ENCODE measurements at places on chromosomes 11 and 22.

DNA sequence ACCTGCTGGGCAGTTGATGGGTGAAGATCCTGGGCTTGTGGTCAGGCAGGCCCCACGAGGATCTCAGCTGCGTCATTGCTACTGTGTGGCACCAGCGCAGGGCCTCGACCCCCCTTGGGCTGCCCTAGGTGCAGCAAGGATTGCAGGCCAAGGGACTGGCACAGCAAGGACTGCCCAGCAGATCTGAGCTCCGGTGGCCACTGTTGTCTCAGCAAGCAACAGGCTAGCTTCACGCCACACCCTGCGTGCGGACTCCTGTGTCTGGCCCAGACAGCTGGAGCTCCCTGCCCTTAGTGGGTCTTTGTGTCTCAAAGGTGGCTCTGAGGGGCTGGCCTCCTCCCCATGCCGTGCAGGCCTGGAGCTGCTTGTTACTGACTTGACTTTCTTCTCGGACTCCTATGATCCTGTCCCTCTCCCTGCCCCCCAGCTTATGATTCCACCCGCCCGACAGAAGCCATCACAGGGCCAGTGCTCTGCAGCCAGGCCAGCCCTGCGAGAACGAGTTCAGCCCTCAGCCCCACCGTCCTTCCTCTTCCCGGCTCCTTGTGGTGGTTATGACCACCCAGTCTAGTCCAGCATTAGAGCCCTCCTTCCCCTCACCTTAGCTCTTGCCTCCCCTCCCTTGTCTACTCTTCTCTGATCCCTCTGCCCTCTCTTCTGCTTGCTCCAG, 295.6 kb downstream of the TBC1D22A start:
- DNase-seq: no peak

- no peak for DNase-seq
These were observed 14.4 kb downstream of the PPM1F start for GRCh38 chr22:21938071-21938822.

- DNase-seq: no peak
These were observed 1.9 kb downstream of the BANF1 start for GRCh38 chr11:66004186-66004585.

DNA sequence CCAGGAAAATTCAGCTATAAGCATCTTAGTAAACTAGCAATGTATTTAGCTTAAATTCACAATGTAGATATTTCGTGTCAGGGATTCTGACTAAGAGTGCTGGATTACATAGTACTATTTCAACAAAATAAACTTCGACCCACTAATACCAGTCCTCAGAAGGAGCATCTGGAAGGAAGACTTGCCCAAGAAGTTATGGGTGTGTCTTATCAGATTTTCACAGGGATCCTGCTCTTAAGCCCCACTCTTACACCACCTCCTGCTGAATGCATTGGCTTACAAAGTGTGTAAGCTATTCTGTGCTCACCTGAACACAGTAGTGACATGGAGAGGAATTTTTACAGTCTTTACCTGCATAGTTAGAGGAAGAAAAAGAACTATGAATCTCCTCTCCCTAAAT, 35.4 kb upstream of the ANO5 start:
- DNase-seq: no peak

DNA sequence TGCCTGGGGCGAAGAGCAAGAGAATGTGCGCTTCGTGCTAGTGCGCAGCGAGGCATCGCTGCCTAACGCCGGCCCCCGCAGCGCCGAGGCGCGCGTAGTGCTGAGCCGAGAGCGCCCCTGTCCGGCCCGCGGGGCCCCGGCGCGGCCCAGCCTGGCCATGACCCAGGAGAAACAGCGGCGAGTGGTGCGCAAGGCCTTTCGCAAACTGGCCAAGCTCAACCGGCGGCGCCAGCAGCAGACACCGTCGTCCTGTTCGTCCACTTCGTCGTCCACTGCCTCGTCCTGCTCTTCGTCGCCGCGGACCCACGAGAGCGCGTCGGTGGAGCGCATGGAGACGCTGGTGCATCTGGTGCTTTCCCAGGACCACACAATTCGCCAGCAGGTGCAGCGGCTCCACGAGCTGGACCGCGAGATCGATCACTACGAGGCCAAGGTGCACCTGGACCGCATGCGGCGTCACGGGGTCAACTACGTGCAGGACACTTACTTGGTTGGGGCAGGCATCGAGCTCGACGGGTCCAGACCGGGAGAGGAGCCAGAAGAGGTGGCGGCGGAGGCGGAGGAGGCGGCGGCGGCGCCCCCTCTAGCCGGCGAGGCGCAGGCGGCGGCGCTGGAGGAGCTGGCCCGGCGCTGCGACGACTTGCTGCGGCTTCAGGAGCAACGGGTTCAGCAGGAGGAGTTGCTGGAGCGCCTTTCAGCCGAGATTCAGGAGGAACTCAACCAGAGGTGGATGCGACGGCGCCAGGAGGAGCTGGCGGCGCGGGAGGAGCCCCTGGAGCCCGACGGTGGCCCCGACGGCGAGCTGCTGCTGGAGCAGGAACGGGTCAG, 1.0 kb downstream of the RASSF10 start:
- DNase-seq: peak; percentile 25

DNA sequence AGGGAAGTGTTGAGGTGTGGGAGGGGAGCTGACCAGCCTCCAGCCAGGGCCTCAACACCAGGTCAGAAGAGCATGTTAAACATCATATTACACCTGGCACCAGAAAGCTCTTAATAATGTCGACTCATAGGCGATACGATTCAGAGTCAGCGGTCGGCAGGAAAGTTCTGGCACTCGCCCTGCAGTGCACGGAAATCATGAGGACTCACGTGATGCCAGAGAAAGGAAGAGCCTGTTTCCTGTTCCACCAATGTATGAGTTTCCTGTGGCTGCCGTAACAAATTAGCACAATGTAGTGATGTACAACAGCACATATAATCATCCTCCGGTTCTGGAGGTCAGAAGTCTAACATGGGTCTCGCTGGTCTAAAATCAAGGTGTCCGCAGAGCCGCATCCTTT, 198.8 kb downstream of the BARX2 start:
- no peak for DNase-seq

- no peak for DNase-seq
These were observed 34.5 kb upstream of the PARVG start for GRCh38 chr22:44146088-44146861.

DNA sequence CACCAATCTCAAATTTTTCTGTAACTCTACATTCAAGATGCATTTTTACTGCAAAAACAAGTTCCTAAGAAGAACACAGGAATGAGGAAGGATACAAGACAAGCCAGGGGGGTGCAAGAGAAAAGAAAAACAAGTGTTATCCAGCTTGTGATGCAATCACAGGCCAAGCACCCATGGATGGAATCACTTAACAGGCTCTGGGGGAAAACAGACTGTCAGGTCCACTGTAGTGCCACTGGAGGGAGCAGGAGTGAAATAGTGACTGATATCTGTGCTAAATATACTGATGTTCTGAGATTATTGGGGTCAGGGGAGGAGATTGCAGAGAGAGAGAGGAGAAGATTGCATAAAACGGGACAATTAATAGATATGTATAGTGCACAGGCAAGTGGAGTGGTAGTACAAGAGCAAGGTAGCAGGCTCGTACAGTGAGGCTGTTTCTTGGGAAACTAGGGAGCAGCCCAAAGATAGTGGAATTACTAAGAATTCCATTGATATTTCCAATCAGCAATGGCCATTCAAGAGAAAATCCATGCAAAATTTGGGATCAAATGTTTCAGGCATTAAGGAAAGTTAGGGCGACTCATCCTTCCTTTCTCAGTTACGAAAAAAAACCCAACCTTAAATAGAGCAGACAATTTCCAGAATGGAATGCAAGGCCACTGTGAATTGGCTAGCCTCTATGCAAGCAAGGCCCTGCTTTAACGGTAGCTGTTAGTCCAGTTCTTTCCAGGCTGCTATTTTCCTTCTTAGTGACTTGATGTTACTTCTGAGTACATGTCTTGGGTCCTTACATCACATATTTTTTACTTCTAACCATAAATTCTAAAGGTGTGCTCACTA, 52.2 kb upstream of the CEP126 start:
- no peak for DNase-seq

DNA sequence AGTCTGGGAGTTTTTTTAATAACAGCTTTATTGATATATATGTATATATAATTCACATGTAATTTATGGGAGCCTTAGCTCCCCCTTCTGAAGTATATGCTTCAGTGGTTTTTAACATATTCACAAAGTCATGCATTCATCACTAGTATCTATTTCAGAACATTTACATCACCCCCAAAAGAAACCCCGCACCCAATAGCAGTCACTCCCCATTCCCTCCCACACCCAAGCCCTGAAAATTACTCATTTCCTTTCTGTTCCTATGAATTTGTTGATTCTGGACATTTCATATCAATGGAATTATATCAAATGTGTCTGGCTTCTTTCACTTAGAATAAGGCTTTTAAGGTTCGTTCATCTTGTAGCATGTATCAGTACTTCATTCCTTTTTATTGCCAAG, 35.6 kb upstream of the SYT7 start:
- DNase-seq: no peak

DNA sequence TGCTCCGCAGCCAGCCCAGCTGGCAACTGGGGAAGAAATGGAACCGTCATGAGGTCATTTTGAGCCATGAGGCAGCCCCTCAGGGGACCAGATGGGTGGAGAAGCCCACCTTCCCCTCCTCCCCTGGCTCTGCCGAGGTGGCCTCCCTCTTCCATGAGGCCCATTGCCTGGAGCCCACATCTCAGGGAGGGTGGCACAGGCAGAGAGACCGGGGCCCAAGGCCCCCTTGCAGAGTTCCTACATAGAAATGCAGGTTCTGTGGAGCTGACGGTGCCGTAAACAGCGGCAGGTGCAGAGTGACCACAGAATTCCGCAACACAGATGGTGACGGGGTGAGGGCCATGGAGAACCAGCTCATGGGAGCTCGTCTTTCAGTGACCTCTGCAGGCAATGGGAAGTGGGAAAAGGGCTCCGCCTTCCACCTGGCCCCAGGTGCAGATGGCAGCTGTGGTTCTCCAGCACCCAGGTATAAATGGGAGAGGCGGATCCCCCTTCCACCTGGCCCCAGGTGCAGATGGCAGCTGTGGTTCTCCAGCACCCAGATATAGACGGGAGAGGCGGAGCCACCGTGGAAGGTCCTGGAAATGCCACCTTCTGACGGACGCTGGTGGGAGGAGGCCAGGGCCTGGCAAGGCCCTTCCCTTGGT, 765.4 kb downstream of the BRD1 start:
- DNase-seq: no peak

- DNase-seq: no peak
These were observed 123.0 kb downstream of the TRIM44 start for GRCh38 chr11:35785287-35786167.

- no peak for DNase-seq
These were observed 26.5 kb upstream of the TREH start for GRCh38 chr11:118705791-118706545.

DNA sequence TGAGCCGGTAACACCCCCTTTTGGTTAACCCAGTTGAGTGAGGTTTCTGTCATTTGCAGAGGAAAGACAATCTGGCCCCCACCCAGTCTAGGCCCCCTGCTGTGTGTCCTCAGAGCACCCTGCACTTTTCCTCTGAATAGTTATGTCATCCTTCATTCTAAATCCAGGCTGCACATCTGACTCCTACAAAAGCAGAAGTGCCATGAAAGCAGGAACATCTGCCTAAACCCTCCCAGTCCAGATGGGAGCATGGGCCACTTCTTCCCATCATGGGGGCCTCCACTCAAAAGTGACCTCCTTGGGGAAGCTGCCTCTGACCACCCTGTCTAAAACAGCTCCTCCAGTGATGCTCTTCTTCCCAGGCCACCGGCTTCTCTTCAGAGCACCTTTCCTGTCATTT, 53.7 kb upstream of the HMGXB4 start:
- no peak for DNase-seq

- DNase-seq: no peak
These were observed 12.8 kb upstream of the LMO1 start for GRCh38 chr11:8276528-8276927.

GRCh38 chr11:126522152-126522551, 166.7 kb downstream of the ST3GAL4 start:
- DNase-seq: no peak

DNA sequence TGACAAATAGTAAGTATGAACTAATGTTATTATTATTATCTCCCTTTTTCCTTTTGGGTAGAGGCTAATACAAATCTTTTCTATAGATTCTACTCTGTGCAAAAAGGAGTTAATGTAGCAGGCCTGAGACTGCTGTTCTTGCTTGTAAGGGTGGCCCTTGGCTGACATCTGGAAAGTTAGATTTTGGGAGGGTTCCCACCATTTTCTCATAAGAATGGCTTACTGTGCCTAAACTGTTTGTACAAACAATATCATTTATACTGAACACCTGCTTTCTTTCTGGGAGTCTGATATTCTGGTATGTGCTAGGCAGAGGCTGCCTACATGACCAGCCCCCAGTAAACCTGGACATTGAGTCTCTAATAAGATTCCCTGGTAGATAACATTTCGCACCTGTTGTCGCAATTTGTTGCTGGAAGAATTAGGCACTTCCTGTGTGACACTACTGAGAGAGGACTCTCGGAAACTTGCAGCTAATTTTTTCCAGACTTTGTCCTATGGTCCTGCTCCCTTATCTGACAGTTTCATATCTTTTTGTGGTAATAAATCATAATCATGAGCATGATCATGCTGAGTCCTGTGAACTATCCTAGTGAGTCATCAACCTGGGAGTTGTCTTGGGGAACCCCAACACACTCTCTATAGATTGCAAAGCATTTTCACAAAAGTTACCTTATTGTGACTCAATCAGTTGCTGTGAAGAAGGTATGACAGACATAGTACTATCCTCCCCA, 257.7 kb upstream of the CCDC90B start:
- DNase-seq: no peak

- DNase-seq: no peak
These were observed 189.3 kb downstream of the CHST1 start for GRCh38 chr11:45476126-45476525.

DNA sequence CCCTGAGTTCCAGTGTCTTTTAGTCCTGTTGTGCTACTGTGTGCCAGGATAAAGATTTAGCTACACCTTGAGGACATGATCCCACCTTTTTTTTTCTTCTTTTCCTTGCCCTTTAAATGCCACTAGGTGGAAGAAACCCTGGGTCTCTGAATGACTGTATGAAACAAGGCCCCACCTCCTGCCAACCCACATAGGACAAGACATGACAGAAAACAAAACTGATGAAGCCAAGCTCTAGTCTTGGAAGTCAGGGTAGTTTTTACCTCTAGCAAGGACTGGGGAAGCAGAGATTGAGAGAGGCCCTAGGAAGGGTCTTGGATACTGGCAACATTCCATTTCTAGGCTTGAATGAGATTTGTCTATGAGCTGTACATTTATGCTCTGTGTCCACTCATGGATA, 410.7 kb downstream of the MIAT start:
- no peak for DNase-seq

DNA sequence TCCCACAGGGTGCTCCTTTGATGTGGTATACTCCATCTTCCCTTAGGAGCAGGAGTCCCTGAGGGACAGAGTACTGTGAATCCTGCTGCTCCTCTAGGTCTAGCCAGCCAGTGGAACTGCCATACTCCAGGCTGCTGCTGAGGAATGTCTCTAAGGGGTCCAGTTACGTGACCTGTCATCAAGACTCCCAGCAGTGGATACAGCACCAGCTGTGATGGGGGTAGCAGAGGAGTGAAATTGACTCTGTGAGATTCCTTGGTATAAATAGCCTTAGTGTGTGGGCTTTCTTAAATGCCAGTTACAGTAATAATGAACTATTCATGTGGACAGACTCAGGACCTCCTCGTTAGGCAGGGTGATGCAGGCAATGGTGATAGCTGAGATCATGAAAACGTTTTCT, 140.4 kb upstream of the LUZP2 start:
- no peak for DNase-seq
